Liver (tissue), 10 donors: ENCODE measurements at places on chromosomes 7 and 10. TPM values are rescaled to one million over a fixed set of nuclear protein-coding genes. Genes with fewer than 3 reads are reported as not detected.

DNA sequence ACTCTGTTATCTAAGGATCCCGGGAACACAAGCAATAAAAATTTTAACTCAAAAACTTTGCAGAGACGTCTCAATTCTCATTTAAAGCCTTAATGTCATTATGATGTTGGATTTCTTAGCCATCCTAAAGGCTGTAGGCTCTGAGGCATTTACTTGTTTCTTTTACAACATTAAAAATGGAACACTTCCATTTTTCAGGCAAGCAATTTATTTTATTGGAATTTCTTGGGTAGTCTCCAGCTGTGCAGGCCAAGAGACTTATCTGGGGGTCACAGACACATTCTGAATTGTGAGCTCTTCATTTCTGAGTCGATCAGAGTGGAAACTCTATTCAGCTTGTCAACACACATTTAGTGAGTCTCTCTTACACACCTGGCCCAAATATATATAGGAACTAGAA is 48.0 kb upstream of the KIF5B start:
- DNase-seq, result no peak

DNA sequence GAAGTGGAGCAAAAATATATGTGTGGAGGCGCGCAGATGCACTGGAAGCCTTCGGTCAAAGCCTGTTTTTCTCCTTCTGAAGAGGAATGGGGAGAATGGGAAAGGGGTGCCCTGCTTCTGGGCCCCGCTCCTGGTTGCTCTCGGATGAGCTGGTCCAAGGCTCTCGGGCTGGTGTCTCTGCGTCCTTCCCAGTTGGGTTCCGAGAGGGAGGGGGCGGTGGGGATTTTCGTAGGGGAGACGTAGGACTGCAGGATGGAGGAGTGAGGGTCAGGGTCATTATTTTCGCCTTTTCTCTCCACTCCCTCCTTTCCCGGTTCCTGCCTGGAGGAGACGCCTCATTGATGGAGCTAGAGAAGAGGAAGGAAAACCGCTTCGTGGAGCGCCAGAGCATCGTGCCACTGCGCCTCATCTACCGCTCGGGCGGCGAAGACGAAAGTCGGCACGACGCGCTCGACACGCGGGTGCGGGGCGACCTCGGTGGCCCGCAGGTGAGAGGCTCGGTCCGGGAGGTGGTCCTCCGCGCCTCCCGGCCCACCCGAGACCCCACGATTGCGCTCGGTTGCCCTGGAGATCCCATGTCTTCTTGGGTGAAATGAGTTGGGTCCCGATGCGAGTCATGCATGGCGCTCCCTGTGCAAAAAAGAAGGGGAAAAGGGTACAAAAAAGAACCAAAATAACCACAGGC is 790 bp downstream of the ADAM22 start:
- DNase-seq, result no peak

GRCh38 chr10:125333769-125334168 is 173.4 kb upstream of the CTBP2 start:
- no peak for DNase-seq

NME8 gene
- total RNA-seq, result 0.09 TPM

DNA sequence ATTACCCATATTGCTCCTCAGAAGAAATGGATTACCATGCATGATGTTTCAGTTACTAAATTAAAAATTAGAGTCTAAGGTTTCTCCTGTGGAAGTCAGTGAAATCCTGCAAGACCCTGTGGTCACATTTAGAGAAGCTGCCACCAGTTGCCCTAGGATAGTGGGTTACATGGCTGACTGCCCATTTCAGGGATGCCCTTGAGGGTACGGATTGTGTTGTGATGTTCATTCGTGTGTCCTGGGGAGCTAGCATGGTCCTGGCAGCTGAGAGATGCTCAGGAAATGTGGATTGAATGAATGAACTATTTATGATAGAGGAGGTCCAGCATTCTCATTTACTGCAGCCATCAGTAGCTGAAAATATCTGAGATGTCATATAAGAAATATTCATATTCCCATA is 55.1 kb downstream of the TMEM178B start:
- no peak for DNase-seq

DNA sequence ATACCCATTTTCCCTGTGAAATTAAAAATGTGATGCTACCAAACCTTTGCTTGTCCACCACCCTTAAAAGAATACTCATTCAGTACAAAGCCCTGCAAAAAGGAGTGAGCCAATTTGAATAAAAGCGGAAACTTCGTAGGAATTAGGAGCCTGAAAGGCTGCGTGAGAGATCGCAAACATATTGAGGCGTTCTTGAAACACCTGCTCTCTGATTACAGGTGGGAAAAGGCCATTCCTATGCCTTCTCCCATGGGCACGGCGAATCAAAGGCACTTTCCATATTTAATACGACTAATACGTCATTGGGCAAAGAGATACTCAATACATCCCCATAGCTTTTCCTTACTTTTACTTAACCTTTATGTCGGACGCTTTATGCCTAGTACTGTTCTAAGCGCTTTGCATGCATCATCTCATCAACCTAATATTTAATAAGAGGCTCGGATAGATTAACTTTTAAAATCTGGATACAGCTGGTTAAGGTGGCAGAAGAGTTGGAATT is 30.9 kb upstream of the KMT2E start:
- DNase-seq, result no peak

GRCh38 chr10:59373071-59373470 is 10.7 kb upstream of the FAM13C start:
- DNase-seq, result no peak

DNA sequence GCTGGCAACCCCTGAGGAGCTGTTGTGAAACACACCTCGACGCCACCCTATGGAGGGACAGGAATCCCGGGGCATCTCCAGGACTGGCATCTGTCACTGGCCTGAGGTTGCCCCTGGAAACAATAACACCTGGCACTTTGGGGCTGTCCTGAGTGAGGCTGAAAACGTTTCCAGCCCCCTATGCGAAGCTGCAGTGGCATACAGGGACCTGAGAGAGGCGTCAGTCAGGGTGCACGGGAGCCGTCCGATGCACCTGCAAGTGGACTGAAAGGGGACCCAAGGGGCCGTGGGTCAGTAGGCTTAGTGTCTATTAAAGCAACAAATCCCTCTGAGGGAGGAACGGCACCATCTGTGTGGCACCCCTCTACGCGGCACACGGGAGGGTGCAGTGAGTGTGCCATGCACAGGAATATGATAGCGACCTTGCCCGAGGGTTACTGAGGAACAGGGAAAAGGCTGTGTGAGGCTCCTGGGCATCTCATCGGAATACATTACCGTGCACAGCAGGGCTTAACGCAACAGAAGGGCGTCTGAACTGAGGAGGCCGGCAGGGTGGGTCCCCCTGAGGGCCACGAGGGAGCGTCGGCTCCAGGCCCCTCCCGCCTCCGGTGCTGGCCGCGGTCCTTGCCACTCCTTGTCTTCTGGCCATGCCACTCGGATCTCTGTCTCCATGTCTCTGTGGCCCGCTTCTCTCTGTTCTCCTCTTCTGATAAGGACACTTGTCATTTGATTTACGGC is 50.4 kb downstream of the FOXL3 start:
- no peak for DNase-seq

SPDYE2 gene
- total RNA-seq, result 0.08 TPM

DNA sequence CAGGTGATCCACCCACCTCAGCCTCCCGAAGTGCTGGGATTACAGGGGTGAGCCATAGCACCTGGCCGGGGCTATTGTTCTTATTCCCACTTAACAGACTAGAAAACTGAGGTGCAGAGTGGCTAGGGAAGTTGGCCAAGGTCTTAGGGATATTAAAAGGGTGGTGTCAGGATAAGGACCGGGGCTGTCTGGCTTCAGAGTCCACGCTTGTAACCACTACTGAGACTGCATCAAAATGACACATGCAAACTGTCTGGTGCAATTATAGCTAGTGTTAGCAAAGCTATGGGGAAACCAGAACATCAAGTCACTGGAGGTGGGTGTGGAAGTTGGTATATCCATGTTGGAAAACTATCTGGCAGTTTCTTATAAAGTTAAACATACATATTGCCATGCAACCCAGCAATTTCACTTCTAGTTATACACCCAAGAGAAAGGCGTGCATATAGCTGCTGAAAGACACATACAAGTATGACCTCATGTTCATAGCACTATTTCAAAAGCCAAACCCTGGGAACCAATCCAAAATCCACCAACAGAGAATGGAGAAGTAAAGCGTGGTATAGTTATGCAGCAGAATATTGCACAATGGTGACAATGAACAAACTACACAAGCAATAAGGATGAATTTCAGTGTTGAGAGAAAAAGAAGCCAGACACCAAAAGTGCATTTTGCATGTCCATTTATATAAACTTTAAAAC is 33.9 kb upstream of the EEPD1 start:
- DNase-seq, result no peak

GPC2 gene
- total RNA-seq, result 0.79 TPM

DNA sequence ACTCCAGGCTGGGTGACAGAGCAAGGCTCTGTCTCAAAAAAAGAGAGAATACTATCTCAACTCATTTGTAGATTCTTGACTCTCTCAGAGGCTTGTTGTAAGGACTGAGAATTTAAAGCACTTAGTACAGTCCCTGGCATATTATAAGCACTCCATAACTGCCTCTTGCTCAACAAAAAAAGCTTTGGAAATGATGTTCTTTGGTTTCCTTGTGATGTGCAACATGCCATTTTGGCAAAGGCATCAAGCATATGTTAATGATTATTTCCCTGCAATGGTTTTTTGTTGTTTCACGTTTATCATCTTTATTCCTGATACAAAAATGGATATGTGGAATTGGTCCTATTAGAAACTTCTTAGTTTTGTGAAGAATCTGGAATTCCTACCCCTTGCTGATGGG is 15.7 kb downstream of the NOLC1 start:
- DNase-seq, result no peak

GRCh38 chr10:126569513-126570244 is 100.8 kb downstream of the C10orf90 start:
- no peak for DNase-seq

DNA sequence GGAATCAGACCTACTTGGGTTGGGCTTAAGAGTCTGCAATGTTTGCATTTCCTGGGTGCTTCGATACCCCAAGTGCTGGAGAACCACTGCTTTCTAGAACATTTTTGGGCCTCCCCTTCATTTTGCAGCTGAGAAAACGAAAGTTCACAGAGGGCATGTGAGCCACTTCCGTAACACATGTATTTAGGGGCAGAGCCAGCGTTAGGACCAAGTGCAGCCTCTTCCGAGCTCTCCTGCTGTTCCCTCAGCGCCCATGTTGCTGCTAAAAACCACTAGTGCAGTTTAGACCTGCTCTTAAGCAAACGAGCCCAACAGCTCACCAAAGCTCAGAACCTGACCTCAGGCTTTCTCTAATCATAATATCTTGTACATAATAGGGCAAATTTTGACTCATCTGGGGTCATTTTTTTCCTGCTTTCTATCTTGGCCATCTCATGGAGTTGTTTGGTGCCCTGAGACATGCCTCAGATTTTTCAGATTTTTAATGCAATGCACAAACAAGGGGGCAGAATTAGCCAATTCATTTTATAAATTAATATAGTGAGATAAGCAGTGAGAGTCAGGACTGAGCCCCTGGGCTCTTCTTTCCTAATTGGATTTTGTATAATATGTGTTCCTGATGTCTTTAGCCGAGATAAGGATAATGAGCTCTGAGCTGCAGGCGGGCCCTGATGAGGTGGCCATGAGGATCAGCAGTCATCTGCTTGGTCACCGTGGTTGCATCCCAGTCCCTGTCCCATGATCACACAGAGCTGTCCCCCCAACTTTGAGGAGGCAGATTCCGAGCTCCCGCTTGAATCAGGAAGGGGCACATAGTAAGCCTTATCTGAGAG is 12.9 kb downstream of the BAG3 start:
- DNase-seq, result no peak

- no peak for DNase-seq
Observed at GRCh38 chr10:118626953-118627352, 31.5 kb upstream of the PRLHR start.

DNA sequence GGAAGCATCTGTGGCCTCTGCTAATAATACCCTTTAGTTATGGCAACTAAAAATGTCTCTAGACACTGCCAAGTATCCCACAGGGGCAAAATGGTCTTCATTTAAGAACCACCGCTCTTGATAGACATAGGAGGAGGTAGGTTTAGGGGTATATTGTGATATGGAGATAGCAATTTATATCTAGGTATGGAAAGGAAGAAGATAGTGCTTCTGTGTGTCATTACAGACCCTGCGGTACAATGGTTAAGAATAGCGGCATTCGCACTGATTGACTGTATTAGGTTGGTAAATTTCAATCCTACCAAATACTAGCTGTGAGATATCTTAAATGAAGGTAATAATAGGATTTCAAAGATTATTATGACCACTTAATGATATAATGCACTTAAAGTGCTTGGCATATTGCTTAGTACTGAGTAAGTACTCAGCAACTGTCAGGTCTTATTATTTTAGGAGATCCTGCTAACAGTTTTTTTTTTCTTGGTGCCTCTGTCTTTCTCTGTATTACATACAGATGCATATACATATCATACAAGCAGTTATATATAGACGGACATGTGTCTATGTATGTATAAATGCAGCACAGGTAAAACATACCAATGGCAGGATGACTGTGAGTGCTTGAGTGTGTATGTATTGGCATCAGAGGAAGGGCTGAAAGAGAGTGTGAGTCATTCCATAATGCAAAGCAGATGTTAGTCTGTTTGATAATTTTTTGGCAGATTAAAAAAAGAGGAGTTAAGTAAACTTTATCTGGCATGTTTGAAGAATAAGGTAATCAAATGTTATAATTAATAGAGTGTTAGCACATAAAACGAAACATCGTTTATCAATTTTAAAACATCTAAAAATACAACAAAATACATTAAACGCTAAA is 50.0 kb upstream of the ITGB8 start:
- DNase-seq, result no peak

GRM3 gene
- 0.08 TPM for total RNA-seq

GRCh38 chr10:88879534-88880281 is at the start of gene STAMBPL1:
Gene STAMBPL1, plus strand, starts transcription at chr10:88880245. Its CDS starts 21,464 bp downstream, at chr10:88901709.
- DNase-seq, result peak; percentile 39

DNA sequence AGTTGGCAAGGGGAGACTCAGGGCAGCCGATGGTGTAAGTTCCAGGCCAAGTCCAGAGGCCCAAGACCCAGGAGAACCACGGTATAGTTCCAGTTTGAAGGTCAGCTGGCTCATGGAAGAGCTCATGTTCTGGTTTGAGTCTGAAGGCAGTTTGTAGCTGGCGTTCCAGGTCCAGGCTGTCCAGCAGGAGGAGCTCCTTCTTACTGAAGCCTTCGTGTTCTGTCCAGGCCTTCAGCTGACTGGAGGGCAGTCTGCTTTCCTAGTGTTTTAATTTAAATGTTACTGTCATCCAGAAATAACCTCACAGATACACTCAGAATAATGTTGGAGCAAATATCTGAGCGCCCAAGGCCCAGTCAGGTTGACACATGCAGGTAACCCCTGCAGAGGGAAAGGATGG is 4.2 kb downstream of the SUN1 start:
- no peak for DNase-seq

DNA sequence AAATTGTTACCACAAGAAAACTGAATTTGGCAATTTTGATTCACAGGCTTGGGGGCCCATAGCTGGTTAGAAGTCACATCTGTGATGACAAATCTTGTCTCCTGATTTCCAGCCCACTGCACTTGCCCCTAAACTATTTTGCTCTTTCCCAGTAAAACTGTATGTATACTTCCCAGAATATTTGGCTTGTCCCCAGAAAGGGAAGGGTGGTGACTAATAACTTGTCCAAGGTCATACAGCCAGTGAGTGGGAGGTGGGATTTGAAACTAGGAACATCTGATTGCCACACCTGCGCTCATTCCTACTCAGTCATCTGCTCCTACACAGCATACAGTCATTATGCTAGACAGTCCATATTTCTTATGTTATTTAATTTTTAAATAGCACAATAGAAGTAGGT is 304.5 kb downstream of the SDHAF3 start:
- no peak for DNase-seq

FXYD4 gene
- not detected for total RNA-seq
